HFF-Myc (cell line): ENCODE measurements at places on chromosomes 7 and 10.
A peak's percentile ranks its signal among the peaks of the same experiment; 100 is the strongest.

DNA sequence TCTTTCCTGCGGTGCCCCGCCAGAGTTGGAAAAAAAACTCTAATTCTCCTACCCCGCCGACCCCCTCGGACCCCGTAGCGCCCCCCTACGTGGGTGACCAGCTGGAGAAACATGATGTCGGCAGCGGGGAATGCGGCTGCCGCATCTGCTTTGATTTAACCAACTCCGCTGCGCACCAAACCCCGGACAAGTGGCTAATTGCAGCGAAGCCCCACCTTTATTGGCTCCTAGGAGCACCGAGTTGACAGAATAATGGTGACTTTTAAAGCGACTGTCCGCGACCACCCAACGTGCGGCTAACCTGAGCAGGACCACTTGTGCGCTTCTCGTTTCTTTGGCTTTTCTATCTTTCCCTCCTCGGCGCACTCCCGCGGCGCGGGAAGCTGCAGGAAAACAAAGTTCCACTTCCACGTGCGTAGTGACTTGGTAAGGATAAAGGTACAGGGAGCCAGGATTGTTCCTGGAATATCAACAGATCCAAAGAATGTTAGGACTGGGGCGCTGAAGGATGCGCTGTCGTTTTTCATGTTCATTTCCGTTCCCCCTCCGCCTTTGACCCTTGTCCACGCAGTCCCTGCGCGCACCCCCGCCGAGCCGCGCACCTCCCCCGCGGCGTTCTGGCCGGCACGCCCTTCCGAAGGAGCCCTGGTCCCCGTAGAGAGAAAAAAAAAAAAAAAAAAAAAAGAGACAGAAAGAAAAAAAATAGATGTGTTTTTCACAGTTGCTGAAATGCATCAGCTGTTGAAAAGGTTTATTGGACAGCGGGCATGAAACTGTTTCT, 1.4 kb downstream of the WNT16 start:
- no peak for DNase-seq

DNA sequence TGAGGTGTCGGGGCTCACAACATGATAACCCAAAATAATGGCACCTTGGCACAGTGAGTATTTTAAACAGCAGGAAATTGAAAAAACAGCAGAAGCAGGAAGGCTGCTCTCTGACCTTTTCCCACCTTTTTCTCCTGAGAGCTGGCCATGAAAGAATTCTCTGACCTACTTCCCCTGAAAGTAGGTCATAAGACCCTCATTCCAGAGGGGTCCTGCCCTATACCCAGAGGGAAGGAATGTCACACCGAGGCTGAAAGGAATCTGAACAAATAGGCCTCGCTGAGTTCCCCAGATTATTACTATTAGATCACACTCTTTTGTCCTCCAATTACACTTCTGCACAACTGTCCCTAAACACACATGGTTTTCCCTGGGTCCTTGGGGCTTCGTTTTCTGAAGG, 18.8 kb downstream of the CPVL start:
- DNase-seq, result no peak

- DNase-seq, result peak; percentile 95
Measured at GRCh38 chr7:30750683-30751650, 968 bp upstream of the INMT start.

- DNase-seq, result no peak
Measured at GRCh38 chr7:1024876-1025742, 19.2 kb upstream of the GPR146 start.

DNA sequence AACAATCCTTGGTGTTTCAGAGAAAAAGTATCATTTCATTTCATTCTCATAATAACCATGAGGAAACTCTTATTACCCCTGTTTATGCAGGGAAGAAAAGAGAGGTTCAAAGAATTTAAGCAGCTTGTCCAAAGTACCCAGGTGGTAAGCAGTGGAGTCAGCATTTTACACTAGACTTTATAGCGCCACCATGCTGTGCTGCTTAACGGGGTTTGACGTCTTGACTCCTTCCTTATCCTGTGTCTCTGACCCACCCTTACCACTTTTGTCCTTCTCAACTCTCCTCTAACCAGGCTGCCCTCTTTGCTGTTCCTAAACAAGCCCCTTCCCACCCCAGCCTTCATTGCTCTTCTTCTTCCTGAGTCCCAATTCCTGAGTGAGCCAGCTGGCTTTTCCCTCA, 117.0 kb upstream of the AHR start:
- no peak for DNase-seq

GRCh38 chr7:116630357-116630756, 41.6 kb upstream of the MET start:
- DNase-seq, result no peak

GRCh38 chr10:101041252-101041761, 10.3 kb downstream of the SFXN3 start:
- no peak for DNase-seq

- DNase-seq, result peak; percentile 74
Measured at GRCh38 chr7:148927123-148928045, 43.3 kb upstream of the EZH2 start.

DNA sequence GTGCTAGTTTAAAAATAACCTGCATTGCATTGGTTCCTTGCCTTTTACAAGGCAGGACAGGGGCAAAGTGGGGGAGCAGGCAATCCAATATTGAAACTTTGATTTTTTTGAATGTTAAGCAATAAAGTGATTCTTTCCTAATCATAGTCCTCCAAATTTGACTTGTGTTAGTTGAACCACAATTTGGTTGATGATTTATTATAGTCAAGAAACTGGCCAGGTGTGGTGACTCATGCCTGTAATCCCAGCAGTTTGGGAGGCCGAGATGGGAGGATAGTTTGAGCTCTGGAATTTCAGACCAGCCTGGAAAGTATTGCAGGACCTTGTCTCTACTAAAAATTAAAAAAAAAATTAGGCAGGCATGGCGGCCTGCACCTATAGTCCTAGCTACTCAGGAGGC, 27.9 kb upstream of the ABLIM1 start:
- DNase-seq, result no peak

DNA sequence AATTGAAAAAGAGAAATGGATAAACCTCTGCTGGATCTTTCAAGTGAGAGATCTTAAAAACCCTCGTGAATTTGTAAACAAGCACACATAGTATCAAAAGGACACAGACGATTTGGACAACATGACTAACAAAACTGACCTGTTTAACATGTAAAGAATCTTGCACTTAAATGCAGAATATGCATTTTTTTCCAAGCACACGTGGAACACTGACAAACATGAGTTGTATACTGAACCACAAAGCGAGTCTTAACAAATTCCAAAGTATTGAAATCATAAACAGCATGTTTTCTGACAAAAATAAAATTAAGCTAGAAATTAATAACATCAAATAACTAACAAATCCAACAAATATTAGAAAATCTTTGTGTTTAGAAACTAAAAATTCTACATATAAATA, 65.0 kb upstream of the ZNF746 start:
- no peak for DNase-seq

DNA sequence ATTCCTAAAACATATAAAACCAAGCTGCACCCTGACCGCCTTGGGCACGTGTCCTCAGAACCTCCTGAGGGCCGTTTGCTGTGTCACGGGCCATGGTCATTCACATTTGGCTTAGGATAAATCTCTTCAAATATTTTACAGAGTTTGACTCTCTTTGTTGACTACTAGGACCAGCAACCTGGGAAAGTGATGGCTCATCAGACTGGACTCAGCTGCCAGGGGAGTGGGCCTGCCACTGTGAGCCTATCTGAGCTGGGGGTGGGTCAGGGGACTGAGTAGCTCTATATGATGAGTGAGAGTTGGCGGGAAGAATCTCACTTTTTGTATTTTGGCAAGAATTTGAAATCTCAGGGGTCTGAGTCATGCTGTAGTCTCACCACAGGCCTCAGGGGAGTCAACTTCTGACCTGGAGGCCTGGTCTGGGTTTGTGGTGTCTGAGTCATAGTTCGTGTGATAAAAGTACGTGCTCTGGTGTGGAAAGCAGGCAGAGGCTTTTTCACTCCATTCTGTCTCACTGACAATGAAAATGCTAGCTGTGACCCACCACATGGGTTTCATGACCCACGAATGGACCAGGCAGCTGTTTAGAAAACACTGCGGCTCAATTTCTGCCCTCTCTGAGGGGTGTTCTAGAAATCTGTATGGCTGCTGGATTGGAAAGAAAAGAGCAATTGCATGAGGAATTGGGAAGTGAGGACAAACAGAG, 4.2 kb upstream of the UPP1 start:
- DNase-seq, result peak; percentile 94

DNA sequence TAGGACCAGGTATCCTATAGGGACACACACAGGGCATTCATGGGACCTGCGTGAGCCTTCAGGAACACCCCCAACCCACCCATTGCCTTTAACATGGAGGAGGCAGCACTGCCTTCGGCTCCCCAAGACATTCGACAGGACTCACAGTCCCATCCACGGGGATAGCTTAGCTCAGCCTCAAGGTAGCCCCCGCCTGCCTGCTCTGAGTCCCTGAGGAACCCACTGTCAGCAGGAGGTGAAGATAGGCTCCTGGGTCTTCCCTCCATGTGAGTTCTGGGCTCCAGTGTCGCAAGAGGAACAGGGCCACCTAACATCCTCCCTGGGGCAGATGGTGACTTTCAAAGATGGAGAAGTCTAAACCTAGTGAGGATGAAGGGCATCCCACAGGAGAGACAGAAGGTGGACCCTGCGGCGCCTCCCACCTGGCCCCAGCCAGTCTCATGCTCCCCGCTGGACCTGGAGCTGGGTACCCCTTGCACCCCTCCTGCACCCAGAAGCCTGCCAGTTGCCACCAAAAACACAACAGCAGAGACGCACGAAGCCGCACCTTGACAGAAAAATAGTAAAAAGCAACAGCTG, 4.9 kb upstream of the ADIRF start:
- DNase-seq, result no peak

DNA sequence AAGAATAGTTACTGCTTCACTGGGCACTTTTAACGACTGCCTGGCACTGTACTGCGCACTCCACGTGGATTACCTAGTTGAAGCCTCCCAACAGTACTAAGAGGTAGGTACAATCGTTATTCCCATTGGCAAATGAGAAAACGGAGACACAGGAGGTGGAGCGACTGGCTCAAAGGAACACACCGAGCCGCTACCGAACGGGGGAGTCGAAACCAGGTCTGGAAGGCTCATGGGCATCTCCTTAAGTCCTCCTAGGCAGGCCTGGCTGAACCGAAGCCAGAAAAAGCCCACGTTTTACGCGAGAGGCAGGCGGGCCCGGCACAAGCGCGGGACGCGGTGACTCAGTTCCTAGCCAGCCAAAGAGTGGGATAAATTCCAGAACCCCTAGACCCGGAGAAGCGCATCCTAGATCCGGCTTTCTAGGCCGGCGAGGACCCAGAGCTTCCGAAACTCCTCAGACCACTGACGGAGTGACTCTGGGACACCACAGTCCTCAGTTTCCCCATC, 472 bp downstream of the PDAP1 start:
- DNase-seq, result no peak

GRCh38 chr10:77613476-77614130, 24.0 kb downstream of the KCNMA1 start:
- DNase-seq, result no peak

DNA sequence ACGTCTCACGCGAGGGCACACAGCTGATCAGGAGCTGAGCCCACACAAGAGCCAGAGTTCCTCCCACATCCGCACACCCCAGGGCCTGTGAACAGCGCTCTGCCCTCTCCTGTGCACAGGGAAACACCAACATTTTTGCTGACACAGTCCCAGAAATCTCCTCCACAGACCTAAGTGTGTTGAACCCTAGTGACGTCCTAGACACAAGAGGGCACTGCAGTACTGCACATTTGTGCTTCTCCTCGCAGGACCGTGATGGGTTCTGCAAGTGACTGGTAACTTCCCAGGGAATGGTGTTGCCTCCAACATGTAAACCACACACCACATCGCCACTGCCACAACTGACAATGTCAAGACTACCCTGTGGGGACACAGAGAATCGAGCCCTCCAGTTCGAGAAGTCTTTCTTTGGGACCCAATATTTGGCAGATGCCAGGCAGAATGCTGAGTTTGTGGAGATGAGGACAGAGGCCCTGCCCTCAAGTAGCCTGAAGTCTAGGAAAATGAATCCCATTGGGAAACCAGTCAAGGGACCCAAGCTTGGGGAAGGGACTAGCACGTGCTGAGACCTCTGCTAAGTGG, 170.3 kb downstream of the PAXIP1 start:
- no peak for DNase-seq

- DNase-seq, result no peak
Measured at GRCh38 chr7:102201576-102201975, 85.1 kb upstream of the SH2B2 start.

- no peak for DNase-seq
Measured at GRCh38 chr7:140920745-140921144, 4.0 kb downstream of the BRAF start.

GRCh38 chr7:18040196-18040595, 12.6 kb upstream of the PRPS1L1 start:
- no peak for DNase-seq

- DNase-seq, result no peak
Measured at GRCh38 chr10:65911151-65911835, 1014.5 kb upstream of the LRRTM3 start.

DNA sequence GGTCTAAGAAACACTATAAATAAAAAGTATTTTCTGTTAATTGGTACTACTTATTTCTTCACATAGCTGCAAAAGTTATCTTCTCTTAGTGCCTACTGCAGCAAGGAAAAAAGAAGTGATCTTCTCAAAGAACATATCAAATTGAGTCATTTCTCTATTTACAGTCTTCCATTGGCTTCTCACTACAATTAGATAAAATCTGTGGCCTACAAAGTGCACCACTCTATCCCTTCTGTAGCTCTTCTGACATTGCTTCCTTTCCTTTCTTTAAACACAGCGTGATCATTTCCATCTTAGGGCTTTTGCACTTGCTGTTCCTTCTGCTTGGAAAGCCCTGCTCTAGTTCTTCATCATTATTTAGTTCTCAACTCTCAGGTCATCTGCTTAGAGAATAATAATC, 44.7 kb downstream of the MXI1 start:
- DNase-seq, result no peak

DNA sequence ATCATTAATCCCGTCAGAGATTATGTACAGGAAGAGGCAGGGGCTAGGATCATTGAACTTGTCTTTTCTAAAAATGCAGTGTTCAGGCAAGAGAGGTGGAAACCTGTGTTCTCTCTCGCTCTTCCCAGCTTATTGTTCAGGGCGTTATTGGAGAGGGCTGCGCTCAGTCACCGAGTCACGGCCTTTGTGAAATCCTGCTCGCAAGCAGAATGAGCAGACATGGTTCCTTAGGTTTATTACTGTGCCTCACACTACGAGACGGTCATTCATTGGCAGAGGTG, 631 bp upstream of the PRKRIP1 start:
- no peak for DNase-seq

DNA sequence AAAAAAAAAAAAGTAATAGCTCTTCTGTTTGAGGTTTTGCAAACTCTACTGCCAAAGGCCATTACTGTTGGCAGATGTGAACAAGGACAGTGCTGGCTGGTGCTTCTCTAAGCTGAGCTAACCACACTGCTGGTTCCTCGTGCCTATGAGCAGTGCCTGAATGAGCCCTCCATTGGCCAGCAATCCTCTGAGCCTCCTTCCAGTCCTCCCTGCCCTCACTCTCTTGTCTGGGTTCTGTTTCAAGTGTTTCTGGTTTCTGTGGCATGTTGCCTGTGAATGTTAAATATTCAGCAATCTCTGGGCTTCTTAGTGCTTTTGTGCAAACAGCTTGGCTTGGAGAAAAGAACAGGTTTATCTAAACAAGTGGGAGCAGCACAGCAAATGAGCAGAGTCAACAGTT, 161.3 kb upstream of the AUTS2 start:
- DNase-seq, result no peak
